ENCODE measurements at places on chromosomes 2 and 18. TPM values are rescaled to one million over a fixed set of nuclear protein-coding genes. Genes with fewer than 3 reads are reported as not detected.

- DNase-seq: peak; percentile 84
These were observed 575 bp downstream of the HSPD1 start for GRCh38 chr2:197498937-197499593.

GRCh38 chr18:11671156-11671555 lies 17.9 kb upstream of the GNAL start:
- DNase-seq: no peak

- peak; percentile 63 for DNase-seq
These were observed 808 bp downstream of the ATP5MC3 start for GRCh38 chr2:175180701-175181103.

DNA sequence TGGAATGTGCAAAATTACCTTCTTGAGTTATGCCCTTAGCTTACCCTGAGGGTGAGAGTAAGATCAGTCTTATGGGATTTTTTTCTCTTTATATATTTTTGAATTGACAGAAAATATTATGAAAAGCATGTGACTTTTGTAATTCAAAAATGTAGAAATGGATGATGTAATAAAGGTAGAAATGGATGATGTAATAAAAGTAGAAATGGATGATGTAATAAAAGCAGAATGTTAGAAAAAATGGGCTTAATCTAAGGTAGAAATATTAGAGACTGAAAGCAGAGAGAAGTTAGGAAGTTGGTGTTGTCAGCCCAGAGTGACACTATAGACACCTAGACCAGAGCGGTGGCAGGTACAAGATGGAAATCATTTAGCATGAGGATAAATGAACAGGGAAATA lies 107.1 kb upstream of the THSD7B start:
- no peak for DNase-seq

DNA sequence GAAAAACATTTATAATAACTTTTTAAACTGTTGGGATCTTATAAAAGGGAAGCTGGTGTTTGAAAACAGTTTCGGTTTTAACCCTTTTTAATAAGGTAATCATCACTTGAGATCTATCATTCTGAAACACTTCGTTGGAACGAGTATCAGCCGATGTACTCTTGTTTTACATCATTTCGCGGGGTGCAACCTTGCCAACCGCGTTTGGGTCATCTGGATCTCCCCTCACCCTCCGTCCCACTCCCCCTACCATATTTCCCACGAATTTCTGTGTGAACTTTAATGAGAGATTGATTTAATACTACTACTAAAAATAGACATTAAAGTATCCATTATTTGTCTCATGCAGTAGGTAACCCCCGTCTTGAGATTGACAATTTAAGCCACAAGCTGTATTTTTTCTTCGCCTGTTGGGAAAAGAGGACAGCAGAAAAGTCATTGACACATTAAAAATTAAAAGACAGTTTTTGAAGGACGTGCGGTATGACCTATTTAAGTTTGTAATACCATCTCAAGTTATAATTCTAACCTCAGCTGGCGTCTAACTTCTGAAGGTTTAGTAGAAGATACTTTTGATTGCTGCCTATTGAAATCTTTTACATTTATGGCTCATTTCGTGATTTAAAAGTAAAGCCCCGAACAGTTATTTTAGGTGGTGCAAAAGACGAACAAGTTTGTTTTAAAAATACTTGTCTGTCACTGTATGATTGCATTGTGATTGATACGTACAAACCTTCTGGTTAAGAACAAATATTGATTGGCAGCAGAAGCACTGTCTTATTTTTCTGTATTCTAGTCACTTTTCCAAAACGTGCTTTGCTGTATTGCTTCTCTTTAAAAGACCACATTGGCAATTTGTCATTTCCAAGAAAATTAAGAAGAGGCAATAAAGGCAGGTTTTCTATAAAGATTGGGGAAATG lies 1.5 kb downstream of the CREB1 start:
- no peak for DNase-seq

DNA sequence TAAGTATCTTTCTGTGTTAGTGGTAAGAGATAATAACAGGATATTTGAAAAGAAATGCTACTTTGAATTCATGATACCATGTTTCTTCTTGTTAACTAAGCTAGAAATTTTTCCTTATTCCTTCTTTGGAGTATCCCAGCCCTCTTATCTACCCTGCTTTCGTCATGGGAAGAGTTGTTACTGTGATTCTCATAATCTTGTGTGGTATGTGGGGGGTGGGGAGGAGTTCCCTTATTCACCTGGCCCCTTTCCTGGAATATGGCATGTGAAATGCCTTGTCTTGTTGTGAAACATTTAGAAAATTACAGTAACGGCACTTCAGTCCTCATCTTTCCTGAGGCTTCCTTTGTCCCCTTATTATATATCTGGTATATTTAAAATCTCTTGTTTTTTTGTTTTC lies 129.9 kb downstream of the NCOA1 start:
- DNase-seq: no peak

GRCh38 chr18:77061946-77062517 lies 70.6 kb downstream of the MBP start:
- no peak for DNase-seq

The C1GALT1C1L gene
- not detected for total RNA-seq

The BUB1 gene
- 9.2 TPM for total RNA-seq

The KLF11 gene
- total RNA-seq: 9.7 TPM
